ENCODE measurements at places on chromosomes 13 and 19.
A peak's percentile ranks its signal among the peaks of the same experiment; 100 is the strongest.

DNA sequence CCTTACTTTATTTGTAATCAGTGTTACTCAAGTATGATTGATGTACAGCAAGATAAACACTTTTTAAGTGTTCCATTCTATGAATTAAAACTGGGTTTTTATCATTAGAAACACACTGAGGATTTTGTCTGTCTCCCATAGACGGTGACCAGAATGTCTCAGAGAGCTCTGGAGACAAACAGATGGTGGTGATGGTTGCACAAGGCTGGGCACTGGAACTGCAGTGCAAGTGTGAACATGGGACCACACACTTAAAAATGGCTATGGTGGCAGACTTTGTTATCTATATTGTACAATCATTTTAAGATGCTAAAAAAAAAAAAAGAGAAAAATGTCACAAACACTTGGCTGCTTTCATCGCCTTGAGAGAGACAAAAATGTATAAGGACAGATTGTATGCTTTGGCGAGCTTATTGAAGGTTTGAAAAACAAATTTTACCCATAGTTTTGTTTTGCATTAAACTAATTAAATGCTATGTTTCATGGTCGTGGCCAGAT lies 273.0 kb downstream of the SHISA2 start:
- no peak for DNase-seq

DNA sequence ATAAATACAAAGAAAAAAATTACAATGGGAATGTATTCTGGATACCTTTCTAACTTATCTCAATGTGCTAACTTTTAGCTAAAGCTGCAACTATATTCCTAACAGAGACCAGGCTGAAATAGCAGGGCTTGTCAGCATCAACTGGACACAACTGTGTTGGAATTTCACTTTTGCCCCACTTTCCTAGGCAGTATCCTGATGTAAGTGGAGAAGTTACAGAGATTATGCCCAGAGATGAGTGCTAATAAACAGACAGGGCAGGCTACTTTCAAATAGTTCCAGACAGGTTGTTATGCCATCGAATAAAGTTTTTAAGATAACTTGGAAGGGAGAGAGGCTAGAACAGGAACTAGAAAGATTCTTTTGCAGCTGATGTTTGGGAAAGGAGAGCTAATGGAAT lies 201.9 kb downstream of the KCTD12 start:
- DNase-seq = no peak

DNA sequence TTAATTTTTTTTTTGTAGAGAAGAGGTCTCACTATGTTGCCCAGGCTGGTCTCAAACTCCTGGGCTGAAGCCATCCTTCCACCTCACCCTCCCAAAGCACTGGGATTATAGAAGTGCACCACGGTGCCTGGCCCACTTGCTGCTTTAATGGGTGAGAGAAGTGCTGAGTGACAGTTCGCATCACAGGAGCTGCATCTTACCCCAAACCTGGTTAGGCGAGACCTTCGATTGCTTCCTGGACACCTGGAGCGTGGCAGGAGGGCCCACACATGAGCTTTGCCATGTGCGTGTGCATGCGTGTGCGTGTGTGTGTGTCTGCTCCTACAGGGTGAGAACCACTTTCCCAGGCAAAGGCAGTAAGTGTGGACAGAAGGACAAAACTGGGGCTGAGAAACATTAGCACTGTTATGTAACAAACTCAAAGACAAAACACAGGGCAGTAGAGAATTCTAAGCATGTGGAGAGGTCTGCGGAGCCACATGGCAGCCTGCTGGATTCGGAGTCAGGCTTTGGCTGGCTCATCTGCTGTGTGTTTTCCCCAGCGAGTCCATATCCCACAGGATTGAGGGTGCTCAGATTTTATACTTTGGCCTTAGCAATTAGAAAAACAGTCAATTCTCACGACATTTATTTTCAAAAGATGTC lies 11.7 kb upstream of the MTIF3 start:
- no peak for DNase-seq

DNA sequence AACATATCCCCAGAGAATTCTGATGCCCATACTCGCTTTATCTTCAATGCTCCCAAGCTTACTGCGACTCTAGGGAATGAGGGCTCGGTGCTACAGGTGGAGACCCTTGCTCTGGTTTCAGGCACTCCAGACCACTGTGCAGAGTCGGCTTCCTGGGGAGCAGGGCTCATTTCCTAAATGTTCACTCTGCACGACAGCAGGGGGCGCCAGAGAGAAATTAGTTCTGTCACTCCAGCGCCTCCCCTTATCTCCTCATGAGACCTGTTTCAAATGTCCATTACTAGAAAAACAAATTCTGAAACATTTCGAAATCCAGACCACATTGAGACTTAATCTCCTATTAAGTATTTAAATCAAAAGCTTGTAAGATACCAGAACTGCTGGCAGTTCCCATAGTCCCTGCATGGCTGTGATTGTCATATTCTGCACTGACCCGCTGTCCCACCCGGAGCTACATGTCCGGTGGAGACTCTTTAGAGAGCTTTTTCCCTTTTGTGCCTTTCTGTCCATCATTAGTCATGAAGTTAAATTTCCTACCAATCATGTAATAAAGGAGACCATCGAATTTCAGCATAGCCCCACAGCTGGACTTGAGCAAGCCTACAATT lies 22.4 kb downstream of the EPSTI1 start:
- DNase-seq = peak; percentile 89

GRCh38 chr13:90868321-90868920 lies 479.1 kb upstream of the MIR17HG start:
- peak; percentile 31 for DNase-seq
